ENCODE measurements at places on chromosomes 5 and 9.
A peak's percentile ranks its signal among the peaks of the same experiment; 100 is the strongest.

DNA sequence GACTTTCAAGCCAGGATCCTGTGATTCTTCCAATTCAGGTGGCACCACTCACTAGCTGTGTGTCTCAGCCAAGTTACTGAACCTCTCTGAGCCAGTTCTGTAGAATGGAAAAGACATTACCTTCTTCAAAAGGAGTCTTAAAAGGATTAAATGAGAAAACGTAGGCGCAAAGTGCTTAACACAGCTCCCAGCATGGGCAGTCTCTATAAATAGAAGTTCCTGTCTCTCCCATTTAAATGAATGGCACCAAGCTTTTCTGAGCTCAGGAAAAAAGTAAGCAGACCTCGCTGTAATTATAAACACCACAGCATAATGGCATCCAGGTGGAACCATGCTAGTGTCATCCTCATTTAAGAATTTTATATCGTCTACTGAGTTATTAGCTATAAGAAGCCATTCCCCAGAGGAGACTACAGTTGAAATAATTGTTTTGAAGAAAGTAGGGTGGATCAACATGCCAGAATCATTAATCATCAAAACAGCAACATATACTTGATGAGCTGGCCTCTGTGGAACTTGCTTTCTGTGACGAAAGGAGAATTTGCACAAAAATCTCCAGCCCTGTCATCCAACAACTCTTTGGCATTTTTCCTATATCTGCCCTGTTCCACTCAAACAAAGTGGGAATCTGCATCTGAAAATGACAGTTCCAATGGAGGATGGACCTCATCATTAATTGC, 188.9 kb downstream of the SPOCK1 start:
- no peak for DNase-seq

DNA sequence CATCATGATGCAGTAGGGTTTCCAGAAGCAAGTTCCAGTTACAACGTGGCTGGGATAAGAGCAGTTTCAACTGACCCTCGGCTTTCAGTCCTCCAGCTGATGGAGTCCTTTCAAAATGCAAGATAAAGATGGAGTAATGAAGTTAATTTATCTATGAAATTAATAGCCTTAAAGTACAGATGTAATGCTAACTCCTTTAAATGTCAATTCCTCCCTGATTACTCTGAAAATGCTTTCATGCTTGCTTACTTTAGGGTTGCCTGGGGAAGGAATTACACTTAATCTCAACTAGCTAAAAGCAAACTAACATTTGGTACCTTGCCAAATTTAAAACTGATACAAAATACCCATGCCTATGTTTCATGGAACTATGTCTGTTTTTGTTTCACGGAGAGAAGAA, 178.4 kb downstream of the KIAA0825 start:
- DNase-seq, result no peak

DNA sequence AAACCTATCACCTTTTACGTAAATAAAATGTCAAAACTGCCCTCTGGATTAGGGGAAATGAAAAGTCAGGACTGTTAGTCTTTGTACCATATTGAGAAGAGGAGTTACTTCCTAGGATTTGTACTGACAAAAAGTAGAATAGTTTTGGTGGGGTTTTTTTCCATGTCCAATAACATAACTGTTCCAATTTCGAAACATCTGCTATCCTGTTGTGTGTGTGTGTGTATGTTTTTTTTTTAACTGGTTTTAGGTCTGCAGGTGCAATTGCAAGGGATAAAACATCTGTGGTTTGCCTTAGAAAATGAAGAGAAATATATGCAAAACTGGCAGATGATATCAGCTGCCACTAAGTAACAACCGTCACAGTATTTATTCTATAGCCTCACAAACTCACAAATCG, 506.8 kb downstream of the NFIB start:
- no peak for DNase-seq

- DNase-seq, result no peak
Measured at GRCh38 chr5:179805070-179805528, 1.6 kb downstream of the MGAT4B start.

GRCh38 chr5:61768692-61769281, 436.7 kb downstream of the ZSWIM6 start:
- no peak for DNase-seq

DNA sequence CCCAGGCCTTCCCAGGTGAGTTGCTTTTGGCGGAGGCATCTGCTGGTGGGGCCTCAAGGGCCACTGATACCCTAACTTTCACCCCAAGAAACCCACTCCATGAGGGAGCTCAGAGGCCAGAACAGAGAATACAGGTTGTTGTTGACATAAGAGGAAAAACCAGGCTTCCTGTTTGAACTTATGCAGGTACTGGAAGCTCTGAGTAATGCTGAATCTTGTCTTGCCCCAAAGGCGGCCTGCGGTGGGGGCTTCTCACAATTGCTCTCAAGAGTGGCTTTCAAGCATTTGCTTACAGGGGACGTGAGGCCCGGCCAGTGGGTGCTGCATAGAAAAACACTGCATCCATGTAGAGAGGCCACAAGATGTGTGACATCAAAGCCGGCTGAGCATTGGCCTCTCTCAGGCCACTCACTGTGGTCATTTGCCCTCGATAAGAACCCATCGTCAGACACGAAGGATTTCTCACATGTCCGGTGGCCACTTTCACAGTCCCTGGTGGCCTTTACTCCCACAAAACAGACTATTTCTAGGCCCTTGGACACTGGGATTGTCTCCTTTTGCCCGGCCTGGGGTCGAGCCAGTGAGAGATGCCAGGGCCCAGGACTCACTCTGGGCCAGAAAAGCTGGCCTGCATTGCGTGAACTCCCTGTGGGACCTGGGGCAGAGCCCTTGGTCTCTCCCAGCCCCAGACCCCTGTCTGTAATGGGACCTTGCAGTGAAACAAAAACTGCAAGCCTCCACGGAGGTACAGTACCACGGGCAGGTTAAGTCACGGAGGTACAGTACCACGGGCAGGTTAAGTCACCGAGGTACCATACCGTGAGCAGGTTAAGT, 34.5 kb upstream of the TCF7 start:
- DNase-seq, result peak; percentile 67

DNA sequence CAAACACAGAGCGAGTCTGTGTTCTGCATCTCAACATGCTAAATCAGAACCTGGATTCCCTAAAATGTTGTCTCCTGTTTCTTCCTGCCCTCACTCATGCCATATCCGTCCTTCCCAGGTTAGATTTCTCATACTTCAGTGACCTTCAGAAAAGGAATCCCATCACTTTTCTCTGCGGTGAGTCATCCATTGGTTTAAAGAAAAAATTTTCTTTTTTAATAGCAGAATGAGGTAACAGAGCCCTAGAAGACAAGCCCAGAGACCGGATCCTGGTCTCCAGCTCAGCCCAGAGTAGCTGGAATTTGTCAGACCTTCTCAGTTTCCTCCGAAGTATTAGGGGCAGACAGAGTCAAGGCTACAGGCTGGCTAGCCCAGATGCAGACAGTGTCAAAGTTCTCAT, 143.2 kb upstream of the DMRT1 start:
- DNase-seq, result no peak

- DNase-seq, result no peak
Measured at GRCh38 chr9:99309141-99309939, 87.3 kb downstream of the SEC61B start.

DNA sequence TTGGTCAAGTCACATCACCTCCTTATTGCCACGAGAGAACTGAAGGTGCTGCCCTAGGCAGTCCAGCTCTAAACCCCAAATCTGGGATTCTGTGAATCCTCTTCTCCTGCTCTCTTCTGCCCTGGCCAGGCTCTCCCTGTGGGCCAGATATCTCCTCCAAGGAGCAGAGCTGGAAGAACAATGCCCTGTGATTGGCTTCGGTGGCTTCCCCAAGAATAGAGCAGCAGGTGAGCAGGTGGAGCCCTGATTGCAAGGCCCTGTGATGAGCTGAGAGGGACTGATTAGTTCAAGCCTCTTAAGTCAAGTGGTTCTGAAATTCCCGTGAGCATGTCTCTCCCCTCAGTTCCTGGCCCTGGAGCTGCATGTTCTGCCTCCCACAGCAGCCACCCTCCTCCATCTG, 175.3 kb upstream of the BRINP1 start:
- DNase-seq, result no peak

DNA sequence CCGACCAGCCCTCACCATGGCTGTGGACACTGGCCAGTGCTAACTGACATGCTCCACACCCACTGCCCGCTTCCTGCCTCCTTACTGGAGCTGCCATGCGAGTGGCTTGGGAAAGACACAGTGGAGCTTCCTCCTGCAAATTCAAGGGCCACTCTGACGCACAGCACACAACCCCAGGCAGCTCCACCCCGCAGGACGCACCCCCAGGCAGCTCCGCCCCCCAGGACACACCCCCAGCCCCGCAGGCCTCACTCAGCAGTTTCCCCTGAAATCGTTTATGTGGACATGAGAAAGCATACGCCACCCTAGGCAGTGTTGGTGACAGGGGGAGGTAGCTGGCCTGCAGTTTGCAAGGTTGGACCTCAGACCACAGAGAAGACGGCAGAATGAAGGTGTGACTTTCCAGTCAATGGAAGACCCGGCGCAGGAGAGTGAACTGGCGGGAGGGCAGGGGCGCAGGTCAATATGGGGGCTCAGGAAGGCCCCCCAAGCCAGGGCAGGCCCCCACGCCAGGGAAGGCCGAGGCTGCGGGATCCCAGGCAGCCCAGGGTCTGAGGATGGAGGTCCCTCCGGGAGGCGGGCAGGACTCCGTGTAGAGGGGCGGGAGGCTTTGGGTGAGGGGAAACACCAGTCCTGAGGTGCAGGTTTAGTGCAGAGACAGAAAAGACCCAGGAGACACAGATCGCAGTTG, 21.6 kb downstream of the LPCAT1 start:
- DNase-seq, result peak; percentile 46

DNA sequence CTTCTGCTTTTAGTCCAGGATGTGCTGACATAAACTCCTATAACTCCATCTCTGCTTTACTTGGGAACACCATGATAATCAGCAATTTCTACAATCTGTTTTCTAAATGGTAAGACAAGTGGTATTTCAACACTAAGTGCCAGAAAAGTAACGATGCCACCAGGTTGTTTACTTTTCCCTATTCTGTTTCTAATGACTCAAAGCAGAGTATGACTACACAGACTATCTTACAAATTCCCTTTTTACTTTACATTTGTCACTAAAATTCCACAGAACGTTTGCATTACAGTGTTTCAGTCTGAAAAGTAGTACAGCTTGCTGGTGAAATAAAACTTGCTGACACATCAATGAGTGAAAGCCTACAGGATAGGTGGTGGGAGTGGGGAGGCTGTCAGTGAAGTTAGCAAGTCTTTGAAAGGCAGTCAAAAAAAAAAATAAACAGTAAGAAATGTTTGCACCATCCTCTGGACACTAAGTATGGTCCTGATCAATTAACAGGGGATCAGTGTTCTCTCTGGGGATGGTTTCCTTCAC, 186.5 kb downstream of the LURAP1L start:
- no peak for DNase-seq

GRCh38 chr5:133714161-133714915, 102.0 kb upstream of the FSTL4 start:
- DNase-seq, result no peak

GRCh38 chr9:85158512-85158911, 489.0 kb downstream of the NTRK2 start:
- DNase-seq, result no peak

- no peak for DNase-seq
Measured at GRCh38 chr9:109048822-109049221, 35.5 kb upstream of the CTNNAL1 start.

DNA sequence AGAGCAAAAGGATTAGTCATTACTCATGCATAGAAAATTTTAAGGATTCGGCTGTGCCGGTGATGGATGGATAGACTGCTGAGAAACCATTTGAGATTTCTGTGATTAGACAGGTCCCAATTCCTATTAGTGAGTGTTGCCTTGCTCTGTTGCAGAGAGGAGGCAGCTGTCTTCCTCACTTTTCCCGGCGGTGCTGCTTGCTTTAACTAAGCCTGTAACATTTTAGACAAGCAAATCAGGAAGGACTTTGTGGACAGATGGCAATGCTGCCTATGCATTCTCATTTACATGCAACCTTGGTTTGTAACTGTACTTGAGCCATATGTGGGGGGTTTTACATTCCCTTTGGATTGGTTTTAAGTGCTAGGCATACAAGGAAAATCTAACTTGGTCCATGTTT, 1176.3 kb downstream of the CDH18 start:
- DNase-seq, result no peak

DNA sequence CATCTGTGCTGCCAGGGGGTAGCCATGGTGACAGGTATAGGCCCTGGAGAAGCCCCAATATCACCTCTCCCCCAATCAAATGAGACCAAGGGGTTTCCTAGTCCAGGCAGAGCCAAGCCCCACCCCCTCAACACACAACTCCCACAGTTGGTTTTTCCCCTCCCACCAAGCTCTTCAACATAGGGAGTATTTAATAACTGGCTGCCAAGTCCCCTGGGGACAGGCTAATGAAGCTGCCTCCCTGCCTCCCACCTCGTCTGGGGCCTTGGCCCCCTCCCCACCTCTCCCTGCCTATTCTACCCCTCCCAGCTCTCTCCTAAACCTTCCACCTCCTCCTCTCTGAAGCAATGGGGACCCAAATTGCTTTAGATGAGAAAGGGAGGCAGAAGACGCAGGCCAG, 23.4 kb downstream of the CPLX2 start:
- no peak for DNase-seq

DNA sequence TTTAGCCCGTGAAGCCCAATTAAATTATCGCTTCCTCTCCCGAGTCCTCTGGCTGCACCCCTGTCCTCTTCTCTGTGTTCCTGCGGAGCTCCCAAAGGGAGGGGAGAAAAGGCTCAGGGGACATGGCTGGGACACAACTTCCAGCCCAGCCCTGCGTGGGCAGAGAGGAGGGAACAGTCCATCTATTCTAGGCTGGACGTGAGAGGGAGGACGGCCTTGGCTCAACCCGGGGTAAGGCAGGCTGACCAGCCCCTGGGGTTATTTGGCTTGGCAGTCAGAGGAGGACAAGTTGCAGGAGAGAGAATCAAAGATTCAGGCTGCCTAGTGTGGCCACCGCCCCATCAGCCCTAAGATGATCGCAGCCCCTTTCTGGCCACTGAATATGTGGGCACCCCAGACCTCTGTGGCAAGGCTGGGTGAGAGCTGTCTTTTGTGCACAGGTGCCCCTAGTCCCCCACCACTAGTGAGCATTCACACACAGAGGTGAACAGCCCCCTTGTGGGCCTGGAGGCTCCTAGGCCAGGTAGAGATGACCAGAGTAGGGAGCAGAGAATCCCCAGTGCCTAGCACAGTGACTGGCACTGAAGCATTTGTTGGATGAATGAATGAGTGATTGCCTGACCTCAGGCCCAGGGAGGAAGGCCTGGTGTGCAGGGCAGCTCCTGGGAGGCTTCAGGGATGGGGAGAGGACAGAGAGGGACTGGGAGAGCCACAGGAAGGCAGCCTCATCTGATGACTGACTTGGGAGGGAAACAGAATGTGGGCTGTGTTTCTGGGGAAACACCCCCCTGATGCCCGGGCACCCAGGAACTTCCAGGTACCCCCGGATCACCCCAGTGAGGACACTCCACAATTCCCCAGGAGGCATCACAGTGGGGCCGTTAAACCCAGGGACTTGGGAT, 133.9 kb downstream of the C9orf50 start:
- DNase-seq, result no peak

DNA sequence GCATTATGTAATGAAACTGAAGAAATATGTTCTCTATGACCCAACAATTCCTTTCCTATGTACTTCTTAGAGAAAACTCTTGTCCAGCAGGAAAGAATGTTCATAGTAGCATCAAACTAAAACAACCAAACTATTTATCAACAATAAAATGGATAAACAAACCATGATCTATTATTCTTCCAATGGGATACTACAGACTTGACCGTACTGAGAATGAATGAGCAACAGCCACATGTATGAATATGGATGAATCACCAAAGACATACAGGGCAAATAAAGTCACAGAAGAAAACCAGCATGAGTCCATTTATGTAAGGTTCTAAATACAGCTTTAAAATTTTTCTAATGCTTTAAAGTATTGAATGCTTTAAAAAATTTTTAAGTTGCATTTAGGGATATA, 73.6 kb upstream of the SUSD1 start:
- no peak for DNase-seq

GRCh38 chr5:168747987-168748777, 169.0 kb upstream of the PANK3 start:
- no peak for DNase-seq
